ENCODE measurements at places on chromosomes 1 and 21.
A peak's percentile ranks its signal among the peaks of the same experiment; 100 is the strongest.

DNA sequence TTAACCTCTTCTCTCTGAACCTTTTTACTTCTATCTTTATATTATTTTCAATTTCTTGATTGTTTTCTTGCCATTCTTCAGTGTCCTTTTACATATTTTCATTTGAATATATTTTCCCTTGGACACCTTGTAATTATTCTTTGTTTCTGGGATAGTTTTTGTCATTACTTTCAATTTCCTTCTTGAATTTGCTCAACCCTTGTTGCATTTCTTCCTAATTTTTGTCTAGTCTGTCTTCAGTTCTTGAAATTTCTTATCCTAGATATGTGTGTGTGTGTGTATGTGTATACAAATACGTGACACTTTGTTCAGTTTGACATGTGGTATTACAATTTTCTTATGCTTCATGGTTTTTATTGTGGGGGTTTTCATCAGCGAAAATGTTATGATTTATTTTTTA lies 1.9 kb upstream of the GALNT2 start:
- DNase-seq = no peak

DNA sequence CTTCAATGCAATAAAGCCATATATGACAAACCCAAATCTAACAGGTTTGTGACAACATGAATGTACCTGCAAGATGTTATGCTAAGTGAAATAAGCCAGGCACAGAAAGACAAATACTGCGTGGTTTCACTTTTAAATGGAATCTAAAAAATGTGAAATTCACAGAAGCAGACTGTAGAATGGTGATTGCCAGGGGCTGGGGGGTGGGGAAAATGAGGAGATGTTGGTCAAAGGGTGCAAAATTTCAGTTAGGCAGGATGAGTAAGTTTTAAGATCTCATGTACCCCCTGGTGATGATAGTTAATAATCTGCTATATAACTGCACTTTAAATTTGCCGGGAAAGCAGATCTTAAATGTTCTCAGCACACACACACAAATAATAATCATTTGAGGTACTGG lies 160.5 kb downstream of the PTBP2 start:
- DNase-seq = no peak

DNA sequence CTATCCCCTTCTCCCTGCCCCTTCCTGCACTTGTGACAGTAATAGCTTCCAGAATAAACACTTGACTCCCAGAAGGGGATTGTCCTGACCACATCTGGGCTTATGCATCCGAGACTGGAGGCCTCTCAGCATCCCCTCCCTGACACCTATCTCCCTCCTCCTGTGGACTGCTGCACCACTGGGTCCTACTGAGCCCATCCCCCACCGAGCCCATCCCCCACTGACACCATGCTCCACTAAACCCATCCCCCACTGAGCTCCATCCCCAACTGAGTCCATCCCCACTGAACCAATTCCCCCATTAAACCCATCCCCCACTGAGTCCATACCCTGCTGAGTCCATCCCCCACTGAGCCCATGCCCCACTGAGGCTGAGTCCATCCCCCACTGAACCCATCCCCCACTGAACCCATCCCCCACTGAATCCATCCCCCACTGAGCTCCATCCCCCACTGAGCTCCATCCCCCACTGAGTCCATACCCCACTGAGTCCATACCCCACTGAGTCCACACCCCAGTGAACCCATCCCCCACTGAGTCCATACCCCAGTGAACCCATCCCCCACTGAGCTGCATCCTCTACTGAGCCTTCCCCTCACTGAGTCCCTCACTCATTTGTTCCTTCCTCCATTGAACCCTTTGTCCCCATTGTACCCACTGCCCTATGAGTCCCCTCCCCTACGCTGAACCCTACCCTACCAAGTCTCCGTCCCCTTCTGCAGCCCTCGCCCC lies 5.6 kb downstream of the PDZK1IP1 start:
- DNase-seq = peak; percentile 48

DNA sequence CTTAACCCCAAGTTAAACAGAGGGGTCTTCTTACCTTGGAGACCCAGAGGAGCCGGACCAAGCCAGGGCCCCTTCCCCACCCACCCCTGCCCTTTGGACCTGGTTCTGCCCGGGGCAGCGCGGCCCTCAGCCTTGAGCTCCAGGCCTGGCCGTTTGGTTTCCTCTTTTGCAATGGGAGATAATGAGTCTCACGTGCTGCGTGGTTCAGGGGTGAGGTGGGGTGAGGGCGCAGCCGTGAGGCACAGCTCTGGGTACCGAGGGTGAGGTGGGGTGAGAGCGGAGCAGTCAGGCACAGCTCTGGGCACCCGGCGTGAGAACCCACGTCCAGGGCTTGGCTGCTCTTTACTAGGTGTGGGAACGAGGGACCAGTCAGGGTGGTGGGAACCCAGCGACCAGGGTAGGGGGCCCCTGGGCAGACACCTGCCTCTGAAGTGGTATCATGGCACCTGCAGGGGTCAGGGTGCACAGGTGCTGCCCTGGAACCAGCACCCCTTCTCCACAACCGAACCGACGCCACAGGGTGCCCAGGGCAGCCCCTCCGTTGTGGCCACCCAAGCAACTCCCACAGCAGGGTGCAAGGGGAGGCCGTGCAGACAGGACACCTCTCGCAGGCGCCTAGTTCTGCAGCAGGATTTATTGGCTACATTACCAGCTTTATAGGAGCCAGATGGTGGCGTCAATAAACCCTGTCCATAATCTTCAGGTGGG lies 182.2 kb downstream of the PRDM16 start:
- DNase-seq = no peak

- DNase-seq = peak; percentile 83
These were observed at the start of gene TTC22 for GRCh38 chr1:54800899-54801759. Gene TTC22, minus strand, starts transcription at chr1:54801323. Its CDS starts 160 bp downstream, at chr1:54801163.

- no peak for DNase-seq
These were observed 52.9 kb downstream of the STUM start for GRCh38 chr1:226601456-226601855.

DNA sequence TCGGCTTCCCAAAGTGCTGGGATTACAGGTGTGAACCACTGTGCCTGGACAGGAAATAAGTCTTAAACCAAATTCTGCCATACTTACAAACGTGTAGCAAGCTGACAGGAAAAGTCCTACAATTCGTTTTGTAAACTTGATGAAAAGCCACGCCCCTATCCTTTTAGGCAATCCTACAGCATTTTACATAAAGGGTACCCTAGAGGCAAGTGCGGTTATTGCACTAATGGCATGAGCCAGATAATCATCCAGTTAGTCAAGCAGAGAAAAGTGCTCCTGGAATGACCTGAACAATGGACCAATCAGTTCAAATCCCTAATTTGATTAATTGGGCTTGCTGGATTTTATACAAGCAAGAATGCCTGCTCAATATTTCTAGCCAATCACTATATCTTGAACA lies 338.2 kb downstream of the KIF26B start:
- DNase-seq = no peak

DNA sequence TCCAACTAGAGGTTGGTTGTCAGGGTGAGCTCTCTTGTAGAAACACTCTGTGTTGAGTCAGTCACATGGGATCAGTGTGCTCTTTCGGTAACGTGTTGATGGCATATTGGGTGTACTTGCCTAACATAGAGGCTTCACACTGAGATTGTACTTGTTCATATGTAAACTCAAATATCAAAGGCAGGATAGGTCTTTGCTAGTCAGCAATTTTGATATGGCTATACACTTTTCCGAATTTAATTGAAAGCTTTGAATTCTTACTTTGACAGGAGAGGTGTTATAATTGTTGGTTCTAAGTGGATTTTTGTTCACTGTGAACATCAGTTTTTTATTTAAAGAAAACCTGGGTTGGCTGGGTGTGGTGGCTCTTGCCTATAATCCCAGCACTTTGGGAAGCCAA lies 16.4 kb upstream of the TGFB2 start:
- DNase-seq = no peak

- no peak for DNase-seq
These were observed 21.6 kb downstream of the ITGB2 start for GRCh38 chr21:44898851-44899767.

DNA sequence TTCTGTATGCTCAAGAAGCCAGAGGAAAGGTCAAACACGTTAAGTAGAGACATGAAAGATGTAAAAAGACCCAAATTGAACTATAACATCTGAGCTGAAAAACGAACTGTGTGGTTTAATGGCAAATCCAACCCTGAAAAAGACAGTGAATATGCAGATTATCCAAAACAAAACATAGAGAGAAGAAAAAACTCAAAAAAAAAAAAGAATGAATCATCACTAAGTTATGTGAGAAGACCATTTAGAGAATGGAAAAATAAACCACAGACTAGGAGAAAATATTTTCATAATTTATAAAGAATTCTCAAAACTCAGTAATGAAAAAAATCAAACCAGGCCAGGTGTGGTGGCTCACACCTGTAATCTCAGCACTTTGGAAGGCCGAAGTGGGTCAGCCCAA lies 253.3 kb downstream of the PLPP3 start:
- no peak for DNase-seq

DNA sequence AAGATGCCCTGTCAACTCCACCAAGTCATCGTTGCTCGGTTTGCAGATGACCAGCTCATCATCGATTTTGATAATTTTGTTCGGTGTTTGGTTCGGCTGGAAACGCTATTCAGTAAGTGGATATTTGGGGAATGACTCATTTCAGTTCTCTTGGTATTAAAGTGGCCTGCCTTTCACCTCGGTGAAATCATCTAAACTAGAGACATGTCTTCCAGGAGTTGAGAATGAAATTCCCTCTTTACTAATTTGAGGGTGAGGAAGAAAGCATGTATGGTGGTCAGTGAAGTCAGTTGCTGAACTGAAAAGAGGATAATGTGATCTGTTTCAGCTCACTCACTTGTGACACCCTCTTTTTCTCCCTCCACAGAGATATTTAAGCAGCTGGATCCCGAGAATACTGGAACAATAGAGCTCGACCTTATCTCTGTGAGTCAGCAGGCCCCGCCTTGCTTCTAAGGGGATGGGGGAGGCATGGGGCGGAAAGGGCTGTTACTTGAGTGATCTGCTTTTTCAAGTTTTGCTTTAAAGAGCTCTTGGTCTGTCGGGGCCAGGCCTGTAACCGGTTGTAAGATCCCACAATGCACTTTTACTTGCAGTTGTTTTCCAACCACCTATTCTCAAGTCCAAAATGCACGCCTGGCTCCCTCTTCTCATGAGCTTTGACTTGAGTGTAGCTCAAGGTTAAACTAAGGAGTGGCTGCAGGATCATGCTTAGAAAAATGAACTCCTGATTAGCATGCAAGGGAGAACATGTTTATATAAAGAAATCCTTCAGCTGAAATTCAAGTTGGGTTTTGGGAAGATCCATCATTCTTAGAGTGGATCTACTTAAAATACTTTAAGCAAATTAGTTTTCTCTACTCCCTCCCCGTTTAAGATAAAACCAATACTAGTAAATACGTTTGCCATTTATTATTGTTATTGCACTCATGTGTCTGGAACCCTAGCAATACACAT lies 59.8 kb downstream of the CAPN2 start:
- DNase-seq = no peak

DNA sequence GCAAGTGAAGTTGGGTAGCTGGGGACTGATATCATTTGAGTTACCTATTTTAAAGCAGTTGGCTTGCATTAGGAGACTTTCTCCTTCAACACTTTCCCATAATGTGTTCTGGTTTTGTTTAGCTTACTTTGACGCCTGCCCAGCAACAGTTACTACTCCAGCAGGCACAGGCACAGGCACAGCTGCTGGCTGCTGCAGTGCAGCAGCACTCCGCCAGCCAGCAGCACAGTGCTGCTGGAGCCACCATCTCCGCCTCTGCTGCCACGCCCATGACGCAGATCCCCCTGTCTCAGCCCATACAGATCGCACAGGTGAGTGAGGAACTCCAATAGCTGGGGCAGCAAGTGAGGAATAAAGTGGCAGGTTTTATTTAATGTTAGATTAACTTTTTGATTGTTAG lies 144.3 kb downstream of the CD247 start:
- DNase-seq = no peak

DNA sequence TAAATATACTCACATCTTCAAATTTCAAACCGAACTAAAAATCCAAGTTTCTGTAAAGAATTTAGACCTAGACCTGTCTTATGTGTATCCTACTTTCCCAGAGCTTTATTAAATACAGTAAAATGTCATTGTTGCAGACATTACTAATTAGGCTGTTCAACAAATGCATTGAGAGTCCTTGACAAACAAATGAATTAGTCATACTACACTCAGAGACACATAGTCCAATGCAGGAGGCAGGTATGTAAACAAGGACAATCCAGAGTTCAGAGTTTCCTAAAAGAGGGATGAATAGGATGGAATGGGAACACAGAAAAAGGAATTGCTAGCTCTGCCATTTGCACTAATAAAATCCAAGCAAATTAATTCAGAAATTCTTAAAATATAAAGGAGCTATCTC lies 1.6 kb upstream of the EGLN1 start:
- DNase-seq = no peak

GRCh38 chr1:89005286-89006151 lies 13.1 kb upstream of the KYAT3 start:
- no peak for DNase-seq

DNA sequence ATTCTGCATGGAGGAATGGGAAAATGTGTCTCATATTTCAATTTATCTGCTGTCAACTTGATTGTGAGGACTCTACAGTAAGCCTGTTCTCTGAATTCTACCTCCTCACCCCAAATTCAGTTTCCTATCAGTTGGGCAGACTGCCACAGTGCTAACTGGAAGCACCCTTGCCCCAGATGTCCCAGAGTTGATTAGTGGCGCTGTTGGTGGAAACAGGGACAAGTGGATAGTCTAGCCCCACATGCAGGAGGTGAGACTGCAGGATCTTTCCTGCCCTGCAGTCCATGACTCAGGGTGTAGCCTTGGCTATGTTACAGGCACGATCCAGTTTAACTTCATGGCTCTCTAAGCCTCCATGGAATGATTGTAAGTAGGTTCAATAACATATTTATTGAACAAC lies 22.1 kb downstream of the ADAM30 start:
- no peak for DNase-seq

GRCh38 chr1:76268341-76268740 lies 193.8 kb downstream of the ST6GALNAC3 start:
- DNase-seq = no peak

DNA sequence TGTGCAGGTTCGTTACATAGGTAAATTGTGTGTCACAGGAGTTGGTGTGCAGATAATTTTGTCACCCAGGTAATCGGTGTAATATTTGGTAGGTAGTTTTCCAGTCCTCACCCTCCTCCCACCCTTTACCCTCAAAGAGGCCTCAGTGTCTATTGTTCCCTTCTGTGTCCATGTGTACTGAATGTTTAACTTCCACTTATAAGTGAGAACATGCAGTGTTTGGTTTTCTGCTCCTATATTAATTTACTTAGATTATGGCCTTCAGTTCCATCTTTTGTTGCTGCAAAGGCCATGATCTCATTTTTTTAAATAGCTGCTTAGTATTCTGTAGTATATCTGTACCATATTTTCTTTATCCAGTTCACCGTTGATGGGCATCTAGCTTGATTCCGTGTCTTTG lies 87.3 kb downstream of the RPS6KC1 start:
- no peak for DNase-seq

GRCh38 chr1:15261155-15262002 lies 14.4 kb downstream of the FHAD1 start:
- DNase-seq = peak; percentile 43

- DNase-seq = no peak
These were observed 113.4 kb downstream of the DISP1 start for GRCh38 chr1:222928212-222928611.

GRCh38 chr1:31663622-31664452 lies 19.2 kb upstream of the PEF1 start:
- DNase-seq = peak; percentile 88

GRCh38 chr1:224170748-224171478 lies 12.1 kb upstream of the DEGS1 start:
- no peak for DNase-seq
